ENCODE measurements at places on chromosomes 1 and 21.
A peak's percentile ranks its signal among the peaks of the same experiment; 100 is the strongest.

DNA sequence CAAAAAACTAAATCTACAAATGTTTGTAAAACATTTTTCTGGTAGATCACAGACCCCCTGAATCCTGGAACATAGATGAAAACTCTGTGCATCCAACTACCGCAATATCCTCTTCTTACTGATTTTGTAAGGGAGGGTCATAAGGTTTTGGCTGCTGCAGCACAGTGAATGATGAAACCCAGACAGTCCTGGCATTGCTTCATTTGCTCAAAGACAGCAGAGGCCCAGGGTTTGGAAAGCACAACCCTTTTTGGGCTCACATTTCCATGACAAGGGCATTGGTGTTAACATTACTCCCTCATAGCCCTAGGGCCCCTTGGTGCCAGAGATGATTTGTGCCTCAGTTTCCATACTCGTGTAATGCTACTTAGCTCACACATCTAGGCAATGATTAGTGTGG, 51.2 kb downstream of the PLXNA2 start:
- no peak for DNase-seq

- peak; percentile 69 for DNase-seq
Measured at GRCh38 chr1:10897981-10898728, 101.7 kb upstream of the CASZ1 start.

- no peak for DNase-seq
Measured at GRCh38 chr21:36075171-36075570, 5.3 kb downstream of the CBR1 start.

DNA sequence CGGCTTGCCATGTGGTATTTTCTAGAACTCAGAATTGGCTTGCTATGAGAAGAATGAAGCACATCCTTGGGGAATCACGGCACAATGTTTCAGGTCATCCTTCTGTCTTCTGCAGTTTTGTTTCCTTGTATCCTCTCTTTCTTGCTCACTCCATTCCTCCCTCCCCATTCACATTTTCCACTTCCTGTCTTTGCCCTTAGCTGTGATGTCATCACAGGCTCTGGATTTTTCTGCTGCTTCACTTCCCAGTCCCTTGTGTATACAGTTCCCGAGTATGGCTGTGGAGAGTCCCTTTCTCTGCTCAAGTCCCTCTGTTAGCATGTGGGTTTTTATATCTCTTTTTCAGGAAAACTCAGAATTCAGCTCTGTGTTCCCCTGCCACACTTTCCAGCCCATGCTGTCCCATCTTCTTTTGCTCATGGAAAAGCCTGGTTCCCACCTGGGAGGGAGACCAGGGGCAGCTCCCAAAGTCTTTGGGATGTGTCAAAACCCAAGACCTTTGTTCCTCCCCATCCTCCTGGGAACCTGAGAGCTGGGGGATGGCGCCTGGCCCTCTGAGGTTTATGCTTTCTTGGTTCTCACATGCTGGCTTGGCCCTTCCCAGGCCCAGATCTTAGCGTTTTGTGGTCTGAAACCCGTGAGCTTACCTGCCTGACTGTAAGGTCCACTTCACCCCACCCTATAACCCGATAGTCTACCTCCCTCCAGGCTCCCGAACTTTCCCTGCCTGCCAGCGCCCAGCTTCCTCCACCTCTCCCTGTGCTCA, 4.8 kb upstream of the RGS16 start:
- no peak for DNase-seq

GRCh38 chr1:159653201-159653600, 61.2 kb downstream of the CRP start:
- DNase-seq = no peak

GRCh38 chr1:240385985-240386978, 225.7 kb downstream of the GREM2 start:
- peak; percentile 12 for DNase-seq

GRCh38 chr1:18149027-18149641, 41.5 kb downstream of the IGSF21 start:
- DNase-seq = no peak

DNA sequence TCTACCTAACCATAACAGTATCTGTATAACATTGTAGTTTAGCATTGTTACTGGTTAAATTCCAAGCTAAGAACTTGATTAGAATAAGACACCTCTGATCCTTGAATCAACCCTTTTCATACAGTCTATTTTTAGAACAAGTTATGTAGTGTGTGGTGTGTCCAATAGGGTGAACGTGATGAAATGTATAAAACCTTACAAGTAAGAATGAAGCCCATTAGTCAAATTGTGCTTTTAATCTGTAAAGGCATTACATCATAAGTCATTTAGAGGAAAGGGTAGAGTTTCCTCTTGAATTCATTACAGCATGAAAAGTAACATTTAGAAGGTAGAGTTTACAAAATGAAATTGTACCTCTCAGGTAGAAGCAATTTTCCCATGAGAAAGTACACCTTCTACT, 479.2 kb downstream of the LTN1 start:
- DNase-seq = no peak

GRCh38 chr1:151056149-151056548, 3.3 kb downstream of the CDC42SE1 start:
- no peak for DNase-seq

DNA sequence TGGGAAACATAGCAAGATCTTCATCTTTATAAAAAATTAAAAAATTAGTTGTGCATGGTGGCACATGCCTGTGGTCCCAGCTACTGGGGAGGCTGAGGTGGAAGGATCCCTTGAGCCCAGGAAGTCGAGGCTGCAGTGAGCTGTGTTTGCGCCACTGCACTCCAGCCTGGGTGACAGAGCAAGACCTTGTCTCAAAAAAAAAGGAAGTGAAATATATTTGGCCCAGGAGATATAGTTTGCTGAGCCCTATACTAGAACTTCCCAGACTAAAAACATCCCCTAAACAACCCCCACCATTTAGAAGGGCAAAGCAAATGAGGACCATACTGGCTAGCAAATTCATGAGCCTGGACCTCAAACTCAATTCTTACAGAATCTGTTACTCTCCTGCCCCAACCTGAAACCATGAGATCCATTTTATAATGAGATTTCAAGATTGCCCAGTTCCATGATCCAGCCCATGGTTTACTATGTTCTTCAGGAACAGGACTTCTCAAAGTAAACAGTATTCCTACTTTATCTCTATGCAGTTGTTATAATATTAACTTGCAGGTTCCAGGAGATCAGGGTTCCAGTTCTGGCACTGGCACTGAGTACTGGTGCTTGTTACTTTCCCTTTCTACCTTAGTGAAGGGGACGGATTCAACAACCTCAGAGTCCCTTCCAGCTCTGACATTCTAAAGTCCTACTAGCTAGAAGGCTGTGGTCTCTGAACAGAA, 48.9 kb upstream of the TADA1 start:
- no peak for DNase-seq

GRCh38 chr1:19393046-19393445, 80.9 kb downstream of the SLC66A1 start:
- DNase-seq = no peak

DNA sequence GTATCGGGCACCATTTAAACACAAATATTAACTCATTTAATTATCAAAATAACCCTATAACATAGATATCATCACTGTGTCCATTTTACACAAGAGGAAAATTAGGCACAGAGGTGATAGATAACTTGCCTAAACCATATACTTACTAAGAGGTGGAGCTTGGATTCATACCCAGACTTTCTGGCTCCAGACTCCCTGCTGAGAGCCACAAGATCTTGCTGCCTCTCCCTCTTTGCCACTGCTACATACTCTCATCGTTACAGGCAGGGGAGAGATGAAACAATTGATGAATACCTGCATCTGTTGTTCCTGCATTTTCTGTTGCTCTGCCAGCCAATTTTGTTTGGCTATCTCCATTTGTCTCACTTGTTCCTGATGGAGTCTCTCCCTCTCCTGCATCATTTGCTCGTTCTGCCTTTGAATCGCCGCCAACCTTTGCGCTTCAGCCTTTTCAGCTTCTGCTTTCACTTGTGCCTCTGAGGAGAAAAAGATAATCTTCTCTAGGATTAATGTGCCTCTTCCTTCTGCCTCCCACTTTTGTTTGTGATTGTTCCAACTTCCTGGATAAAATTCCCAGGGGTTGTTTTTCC, 10.6 kb downstream of the GBP5 start:
- DNase-seq = no peak

DNA sequence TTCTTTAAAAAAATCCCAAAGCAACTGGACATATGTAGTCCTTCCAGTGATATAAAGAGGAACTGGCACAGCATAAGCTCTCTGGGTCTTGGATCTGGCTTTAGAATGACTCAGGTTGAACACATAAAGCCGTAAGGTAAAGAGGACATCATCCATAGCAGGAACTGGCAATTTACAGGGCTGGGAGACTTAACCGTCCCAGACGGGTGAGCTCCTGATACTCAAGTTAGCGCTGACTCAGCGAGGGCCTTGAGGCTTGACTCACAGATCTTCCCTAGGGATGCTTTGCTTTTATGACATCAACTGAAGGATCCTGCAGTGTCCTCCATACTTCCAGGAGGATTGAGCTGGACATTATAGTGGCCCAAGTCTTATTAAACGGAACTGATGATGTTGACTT, 154.1 kb downstream of the CLIC6 start:
- no peak for DNase-seq

DNA sequence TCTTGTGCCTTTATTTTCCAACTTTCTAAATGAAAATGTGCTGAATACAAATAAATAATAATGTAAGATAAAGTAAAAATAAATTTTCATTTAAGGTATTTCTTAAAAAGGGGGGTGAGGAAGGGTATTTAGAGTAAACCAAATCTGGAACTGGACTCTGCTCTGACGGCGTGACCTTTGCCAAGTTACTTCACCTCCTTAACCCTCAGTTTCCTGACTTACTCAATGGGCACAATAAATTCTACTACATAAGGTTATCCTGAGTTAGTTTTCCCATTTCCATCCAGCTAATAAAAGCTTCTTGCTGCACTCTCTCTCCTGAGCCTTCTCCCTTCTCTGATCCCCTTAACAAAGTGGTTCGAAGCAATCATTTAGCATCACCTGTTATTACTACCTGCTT, 93.9 kb downstream of the NID1 start:
- no peak for DNase-seq

DNA sequence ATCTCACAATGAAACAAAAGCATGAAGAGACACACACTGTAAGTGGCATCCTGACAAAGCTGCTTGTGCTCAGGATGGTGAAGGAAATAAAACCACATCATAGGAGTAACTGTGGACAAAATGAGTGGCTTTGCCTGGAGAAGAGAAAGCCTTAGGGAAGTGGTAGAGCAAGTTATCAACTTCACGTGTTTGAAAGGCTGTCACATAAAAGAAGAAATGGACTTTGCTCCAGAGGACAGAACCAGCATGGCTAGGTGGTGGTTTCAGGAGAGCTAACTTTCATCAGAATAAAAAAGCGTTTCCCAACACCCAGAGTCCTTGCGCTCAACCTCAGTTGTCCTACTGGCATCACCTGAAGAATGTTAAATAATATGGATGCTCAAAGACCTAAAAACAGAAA, 139.9 kb downstream of the SETD4 start:
- DNase-seq = no peak

DNA sequence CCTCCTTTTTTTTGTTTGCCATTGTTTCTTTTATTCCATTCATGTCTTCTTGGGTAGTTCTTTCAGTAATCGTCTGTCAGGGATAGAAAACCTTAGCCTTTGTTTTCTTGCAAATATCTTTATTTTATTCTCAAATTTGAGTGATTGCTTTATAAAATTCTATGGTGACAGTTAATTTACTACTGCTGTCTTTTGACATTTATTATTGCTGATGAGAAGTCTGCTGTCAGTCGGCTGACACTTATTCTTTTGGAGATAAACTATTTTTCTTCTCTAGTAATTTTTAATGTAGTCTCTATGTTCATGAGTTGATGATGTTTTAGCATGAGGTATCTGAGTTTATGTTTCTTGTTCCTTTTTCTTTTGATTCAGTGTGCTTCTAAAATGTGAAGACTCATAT, 983.8 kb downstream of the TTLL7 start:
- no peak for DNase-seq

- no peak for DNase-seq
Measured at GRCh38 chr1:40860706-40861223, 1.4 kb downstream of the CITED4 start.

DNA sequence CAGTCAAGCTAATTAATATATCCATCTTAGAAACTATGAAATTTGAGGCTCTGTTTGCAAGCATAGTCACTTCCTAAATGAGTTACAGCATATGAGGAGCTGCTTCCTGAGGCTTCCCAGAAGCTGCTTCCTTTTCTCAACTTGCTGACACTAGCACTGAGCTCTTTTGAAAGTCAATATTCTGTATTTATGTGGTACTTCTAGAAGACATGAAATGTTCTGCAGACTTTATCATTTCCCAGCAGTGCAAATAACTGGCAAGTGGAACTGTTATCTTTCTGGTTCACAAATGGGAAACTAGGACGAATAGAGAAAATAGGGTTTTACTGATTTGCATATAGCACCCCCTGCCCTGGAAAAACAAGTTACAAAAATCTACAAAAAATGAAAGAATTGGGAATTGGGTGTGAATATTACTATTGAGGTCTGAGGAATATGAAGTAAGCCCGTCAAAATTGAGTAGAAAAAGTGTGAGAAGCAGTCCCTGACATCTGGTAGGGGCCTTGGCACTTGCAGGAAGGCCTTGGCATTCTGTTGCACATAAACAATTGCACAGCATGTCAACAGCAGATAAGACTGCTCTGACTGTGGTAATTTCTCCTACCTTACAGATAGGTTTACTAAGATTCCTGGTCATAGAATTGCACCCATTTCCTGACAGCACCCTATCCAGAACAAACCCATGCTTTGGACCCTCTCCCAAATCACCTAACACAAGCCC, 7.1 kb downstream of the GIPC2 start:
- DNase-seq = no peak

- peak; percentile 42 for DNase-seq
Measured at GRCh38 chr1:235417086-235417697, 50.0 kb downstream of the TBCE start.

DNA sequence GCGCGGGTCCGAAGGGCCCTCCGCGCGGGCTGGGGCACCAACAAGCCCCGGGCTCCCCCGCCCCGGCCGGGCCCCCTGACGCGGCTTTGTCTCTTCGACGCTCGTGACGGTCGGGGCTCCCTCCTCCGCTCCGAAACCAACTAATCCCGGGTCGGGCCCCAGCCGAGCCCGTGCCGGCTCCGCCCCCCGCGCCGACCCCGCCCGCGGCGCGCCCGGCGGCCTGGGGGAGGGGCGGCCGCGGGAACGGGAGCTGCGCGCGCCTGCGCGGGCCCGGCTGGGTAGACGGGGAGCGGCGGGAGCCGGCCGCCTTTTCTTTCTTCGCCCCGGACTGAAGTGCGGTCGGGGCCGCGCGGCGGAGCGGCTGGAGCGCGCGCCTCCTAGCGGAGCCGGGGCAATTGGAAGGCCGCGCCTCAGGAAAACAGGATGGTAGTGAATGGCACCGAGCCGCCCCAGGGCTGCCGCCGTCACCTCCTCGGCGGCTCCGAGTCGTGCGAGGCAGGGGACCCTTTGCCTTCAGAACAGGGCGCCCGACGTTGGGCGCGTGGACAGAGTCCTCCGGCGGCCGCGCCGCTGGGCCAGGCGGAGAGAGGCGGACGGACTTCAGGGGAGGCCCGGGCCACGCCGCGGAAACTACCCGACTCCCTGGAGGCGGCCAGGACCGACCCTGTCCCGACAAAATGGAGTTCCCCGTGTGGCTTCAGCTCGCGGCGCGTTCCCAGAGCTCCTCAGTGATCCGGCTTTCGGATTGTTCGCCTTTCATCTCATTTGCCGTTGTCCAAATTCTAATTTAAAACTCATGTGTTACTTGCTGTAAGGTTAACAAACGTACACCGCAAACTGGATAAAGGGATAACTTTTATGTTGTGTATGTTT, at the start of gene TP53BP2:
Gene TP53BP2 (minus strand): TSS at position 138 of the 873 bp plus-strand sequence. CDS start 267 bp downstream, outside the sequence.
- peak; percentile 79 for DNase-seq

GRCh38 chr1:192998536-192998935, 60.6 kb downstream of the UCHL5 start:
- DNase-seq = no peak

- DNase-seq = peak; percentile 52
Measured at GRCh38 chr1:56376188-56376984, 203.0 kb downstream of the PLPP3 start.

GRCh38 chr1:27545876-27546275, 55.9 kb upstream of the WASF2 start:
- DNase-seq = no peak

All from H54 (cell line).